ENCODE measurements at places on chromosomes 11 and 22.

DNA sequence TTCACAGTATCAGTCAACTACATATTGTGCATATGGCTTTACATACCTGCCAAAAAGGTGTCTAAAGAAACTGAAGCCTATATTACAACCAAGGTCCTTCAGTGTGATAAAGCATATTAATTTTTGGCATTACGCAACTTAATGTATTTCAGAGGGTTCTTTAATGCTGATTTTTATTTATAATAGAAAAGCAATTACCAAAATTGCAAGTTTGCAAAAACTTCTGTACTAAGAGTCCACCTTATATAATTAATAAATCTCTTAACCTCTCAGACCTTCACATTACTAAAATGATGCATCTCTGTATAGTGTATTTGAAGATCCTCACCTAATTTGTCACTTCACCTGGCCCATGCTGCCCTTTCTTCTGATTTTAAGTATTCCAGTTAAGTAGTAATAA is 128.6 kb downstream of the GUCY1A2 start:
- H3K27ac ChIP-seq = no peak overlapping the region
- no peak for DNase-seq
- no peaks in the 10 kb centered on the region for H3K27me3 ChIP-seq
- no peak overlapping the region for H3K4me3 ChIP-seq
- no peaks in the 10 kb centered on the region for H3K4me1 ChIP-seq
- no peaks in the 10 kb centered on the region for H3K36me3 ChIP-seq

- no peak overlapping the region for H3K27ac ChIP-seq
- no peaks in the 10 kb centered on the region for H3K36me3 ChIP-seq
- H3K4me1 ChIP-seq = no peaks in the 10 kb centered on the region
- DNase-seq = no peak
Measured at GRCh38 chr11:108915666-108916065, 250.8 kb downstream of the DDX10 start.

GRCh38 chr11:69017951-69018350 is 4.9 kb upstream of the MRGPRF start:
- H3K27ac ChIP-seq = no peak overlapping the region
- DNase-seq = no peak
- H3K27me3 ChIP-seq = peaks cover 5% of the 10 kb centered on the region
- H3K4me3 ChIP-seq = no peak overlapping the region
- H3K36me3 ChIP-seq = no peaks in the 10 kb centered on the region

GRCh38 chr11:35307221-35307621 is 112.1 kb downstream of the SLC1A2 start:
- no peak overlapping the region for H3K4me3 ChIP-seq
- no peak overlapping the region for H3K27ac ChIP-seq
- H3K36me3 ChIP-seq = no peaks in the 10 kb centered on the region
- no peak for DNase-seq
- H3K27me3 ChIP-seq = no peaks in the 10 kb centered on the region
- peaks cover 33% of the 10 kb centered on the region for H3K4me1 ChIP-seq

DNA sequence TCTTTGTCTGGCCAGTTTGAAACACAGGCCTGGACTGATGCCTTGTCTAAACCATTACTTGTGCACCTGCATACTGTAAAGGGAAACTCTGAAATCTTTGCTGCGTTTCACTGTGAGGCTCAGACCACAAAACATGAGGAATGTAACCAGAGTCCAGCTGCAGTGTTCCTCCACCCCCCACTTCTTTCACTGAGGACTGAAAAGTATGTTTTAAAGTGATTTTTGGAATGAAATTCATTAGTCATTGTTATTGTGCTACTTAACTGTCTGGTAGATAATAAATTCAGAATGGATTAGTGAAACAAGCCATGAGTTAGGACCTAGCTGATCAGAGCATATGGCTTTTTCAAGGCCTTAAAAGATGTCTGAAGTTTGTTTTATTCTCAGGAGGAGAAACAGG is 181.2 kb downstream of the WNT11 start:
- H3K27ac ChIP-seq = no peak overlapping the region
- no peak overlapping the region for H3K4me3 ChIP-seq
- H3K27me3 ChIP-seq = no peaks in the 10 kb centered on the region
- no peaks in the 10 kb centered on the region for H3K36me3 ChIP-seq

Measured in esophagus squamous epithelium (tissue), 5 donors.